H9 (cell line): ENCODE measurements at places on chromosomes 2 and 18.

- DNase-seq: no peak
Observed at GRCh38 chr18:55988537-55988936, 400.5 kb upstream of the TCF4 start.

GRCh38 chr2:176851200-176851888 lies 361.2 kb upstream of the HNRNPA3 start:
- no peak for DNase-seq

DNA sequence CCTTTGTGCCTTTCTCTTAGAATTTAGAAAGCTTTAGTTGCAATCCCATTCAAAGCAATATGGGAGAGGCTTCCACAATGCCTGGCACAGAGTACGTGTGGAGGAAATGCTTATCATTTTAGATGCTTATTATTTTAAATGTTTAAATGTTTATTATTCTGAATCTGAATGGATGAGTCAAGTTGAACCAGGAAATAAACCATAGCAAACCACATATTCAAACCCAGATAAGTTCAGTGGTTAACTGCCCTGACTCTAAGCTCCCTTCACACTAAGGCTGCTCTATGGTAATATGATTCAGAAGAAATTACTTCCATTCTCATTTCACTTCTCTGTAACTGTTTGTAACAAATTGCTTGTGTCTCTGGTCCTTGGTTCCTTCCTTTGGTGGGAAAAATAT lies 5.2 kb upstream of the PPP4R1 start:
- DNase-seq: no peak

DNA sequence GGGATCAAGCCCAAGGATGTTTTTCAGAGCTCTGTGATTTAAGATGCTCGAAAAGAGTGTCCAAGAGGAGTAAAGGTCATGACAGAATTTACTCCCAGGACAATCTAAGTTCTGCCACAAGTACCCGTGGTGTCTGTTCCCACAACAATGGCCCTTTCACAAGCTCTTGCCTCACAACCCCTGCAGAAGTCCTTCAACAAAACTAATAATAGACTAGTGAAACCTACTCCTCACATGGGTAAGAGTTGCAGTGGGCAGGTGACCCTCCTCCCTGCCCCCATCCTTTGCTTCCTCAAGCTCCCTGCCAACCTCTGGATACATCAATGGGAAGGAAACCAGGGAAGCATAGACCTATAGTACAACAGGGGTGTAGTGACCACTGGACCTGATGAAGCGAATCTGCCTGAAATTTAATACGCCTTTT lies 34.9 kb downstream of the PTCD3 start:
- no peak for DNase-seq

DNA sequence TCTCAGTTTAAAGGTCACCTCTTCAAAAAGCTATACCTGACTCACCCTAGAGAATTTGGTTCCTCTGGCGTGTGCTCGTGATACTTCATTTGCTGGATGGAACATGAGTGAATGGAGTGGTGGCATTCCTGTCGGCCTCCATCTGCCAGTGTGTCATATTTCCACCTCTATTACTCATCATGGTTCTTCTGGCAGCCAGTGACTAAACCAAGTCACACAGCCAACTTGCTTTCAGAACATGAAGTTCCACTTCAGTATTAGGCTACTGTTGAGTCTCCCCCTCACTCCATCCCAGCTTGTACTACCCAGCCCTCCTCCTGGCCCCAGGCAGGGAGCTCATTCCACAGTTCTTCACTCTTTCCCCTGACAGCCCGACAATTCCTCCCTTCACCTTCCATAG lies 169.8 kb downstream of the MREG start:
- no peak for DNase-seq

GRCh38 chr2:109304731-109305470 lies 175.9 kb downstream of the SH3RF3 start:
- no peak for DNase-seq

DNA sequence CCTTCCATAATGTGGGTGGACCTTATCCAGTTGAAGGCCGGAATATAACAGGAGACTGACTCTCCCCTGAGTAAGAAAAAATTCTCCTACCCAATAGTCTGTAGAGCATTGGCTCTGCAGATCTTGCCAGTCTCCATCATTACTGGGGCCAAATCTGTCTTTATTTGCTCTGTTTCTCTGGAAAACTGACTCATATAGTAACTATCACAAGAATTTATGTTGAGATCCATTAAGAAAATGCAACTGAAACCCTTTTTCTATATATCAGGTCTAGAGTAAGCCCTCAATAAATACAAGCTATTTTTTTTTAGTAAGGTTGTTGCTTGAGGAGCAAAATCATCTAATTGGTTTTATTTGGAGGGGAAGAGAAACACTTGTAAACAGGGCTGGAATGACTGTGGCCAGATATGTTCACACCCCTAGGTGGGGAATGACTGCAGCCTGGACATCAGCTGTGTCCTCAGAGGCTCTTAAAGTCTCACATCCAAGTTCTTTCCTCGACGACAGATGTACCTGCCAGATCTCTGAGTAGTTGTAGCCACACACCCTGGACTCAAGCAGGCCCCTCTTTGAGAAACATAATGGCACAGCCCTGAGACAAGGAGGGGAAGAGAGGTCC lies 339.7 kb downstream of the TNS1 start:
- no peak for DNase-seq

GRCh38 chr2:221448844-221449390 lies 123.2 kb downstream of the EPHA4 start:
- DNase-seq: no peak

DNA sequence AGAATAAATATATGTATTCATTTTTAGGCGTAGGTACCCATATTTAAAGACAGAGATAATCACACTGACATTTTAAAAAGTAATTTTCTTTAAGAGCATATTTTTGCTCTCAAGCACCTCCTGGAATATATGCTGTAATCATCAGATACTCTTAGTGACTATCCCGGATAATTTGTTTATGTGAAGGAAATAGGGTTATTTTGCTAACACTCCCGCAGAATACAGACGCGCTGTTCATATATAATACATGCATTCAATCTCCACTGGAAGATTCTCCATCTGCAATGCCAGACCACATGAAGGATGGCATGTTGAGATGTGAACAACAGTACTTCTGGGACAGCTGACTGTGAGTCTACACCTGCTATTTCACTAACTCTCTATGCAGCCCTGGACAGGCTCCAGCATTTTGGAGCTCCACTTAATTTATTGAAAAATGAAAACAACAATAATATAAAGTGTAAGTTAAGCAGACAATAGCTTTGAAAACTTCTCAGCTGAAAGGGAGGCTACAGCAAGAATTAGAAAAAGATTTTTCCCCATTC lies 430.6 kb downstream of the TMX3 start:
- no peak for DNase-seq

GRCh38 chr2:18426174-18426573 lies 134.3 kb downstream of the RDH14 start:
- no peak for DNase-seq

GRCh38 chr2:27081984-27082772 lies 3.8 kb downstream of the EMILIN1 start:
- DNase-seq: no peak

DNA sequence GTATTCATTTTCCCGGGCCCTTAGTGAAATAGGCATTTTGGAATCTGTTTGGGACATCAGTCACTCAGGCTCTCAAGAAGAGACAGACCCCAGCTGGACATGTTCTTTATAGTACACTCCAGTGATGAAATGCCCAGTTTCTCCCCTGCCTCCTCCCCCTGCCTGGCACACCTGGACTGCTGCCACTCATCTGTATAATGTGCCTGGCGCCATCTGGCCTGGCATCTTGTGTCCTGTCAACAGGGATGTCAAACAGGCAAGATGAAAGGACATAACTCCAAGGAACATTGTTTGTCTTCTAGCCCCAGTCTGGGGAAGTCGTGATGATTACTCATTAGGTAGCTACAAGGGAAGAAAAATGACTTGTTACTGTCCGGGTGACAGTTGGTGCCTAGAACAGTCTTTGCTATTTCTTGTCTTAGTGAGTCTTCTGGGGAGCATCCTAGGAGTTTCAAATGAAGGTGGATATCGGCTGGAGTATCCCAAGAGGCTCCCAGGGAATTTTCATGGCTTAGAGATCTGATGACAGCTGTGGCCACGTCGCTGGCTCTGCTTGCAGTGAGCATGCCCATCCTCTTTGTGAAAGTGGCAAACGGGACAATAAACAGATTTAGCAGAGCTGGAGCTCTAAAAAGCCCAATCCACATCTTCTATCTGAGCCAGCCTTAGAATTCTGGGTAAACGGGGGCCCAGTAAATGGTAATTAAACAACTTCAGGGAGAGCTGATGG lies 153.6 kb downstream of the ALK start:
- no peak for DNase-seq

- no peak for DNase-seq
Observed at GRCh38 chr2:185127412-185127811, 529.1 kb downstream of the ZNF804A start.

- no peak for DNase-seq
Observed at GRCh38 chr2:71704688-71705087, 251.3 kb downstream of the DYSF start.

GRCh38 chr18:79583426-79583825 lies 96.2 kb upstream of the CTDP1 start:
- no peak for DNase-seq

- no peak for DNase-seq
Observed at GRCh38 chr2:197460649-197461048, 7.3 kb downstream of the COQ10B start.

GRCh38 chr2:143649226-143649740 lies 520.1 kb downstream of the ARHGAP15 start:
- DNase-seq: no peak

DNA sequence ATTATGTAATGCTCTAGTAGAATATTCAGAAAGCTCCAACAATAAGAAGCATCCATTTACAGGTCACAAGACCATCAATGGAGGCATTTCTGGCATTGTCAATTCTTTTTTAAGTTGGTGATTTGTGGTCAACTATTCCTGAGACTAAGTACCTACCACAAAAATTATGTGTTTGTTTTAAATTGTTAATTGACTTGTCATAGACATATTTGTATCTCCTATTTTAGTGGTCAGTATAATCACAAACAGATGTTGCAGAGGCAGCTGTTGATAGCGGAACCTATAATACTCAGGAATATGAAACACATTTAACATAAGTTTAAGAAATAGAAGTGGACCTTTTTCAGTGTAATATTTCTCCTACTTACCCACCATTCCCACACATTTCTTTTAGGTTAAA lies 430.1 kb downstream of the CCDC85A start:
- no peak for DNase-seq

DNA sequence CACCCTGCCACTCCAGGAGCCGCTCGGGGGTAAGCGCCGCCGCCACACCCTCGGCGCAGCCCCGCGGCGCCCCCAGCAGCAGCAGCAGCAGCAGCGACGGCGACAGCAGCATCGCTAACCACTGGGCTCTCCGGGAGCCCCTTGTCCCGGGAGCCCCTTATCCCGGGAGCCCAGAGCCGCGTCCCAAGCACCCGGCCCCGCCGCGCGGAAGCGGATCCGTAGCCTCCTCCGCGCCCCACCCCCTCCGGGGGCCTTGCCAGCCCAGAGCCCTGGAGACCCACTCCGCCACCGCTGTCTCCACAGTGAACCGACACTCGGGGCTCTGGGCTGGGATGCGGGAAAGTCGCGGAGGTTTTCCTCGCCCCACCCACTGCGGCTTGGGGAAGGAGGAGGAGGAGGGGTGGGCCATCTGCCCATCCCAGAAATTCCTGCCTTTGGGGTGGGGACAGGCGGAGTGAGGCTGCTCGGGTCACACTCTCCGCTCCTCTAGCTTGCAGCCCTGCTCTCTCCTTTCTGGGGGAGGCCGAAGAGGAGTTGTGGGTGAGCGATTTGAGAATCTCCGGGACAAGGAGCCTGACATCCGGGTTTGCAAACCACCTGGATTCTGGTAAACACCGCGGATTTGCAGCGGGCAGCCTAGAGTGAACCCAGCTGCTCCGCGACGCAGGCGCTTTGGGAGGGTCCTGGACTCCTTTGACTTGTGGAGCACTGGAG lies at the start of gene PLA2R1:
TSS of gene PLA2R1 (minus strand) at position 324 of the 714 bp plus-strand sequence. CDS start at position 112, 212 bp downstream.
- peak; percentile 77 for DNase-seq

DNA sequence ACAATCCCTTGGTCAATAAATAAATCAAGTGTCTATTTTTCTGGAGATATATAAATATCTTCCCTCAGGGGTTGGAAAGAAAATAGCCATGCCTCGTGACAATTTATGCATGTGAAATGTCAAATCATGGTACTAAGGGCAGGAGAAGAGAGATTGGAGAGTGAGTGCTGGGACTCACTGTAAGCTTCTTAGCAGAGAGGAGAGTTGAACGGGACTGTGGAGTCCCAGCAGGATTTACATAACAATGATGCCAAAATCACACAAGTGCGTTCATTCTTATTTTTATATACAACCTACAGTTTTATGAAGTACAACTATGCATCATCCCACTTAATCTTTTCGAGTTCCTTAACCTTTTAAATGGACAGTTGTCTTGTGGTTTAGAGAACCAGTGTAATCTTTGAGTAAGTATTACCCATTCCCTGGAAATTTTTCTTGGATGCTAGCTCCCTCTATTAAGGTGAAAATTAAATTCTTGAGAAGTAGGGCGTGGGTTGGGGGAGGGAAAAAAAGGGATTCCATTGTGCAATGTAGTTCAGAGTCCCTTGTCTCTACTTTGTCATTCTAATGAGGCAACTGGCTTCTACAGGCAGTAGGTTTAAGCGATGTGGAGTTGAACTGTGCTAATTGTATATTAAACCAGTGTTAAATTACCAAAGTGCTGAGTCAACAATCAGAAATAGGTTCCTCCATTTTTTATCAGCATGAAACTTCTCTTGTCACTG lies 143.6 kb upstream of the EPHA4 start:
- DNase-seq: no peak

- DNase-seq: no peak
Observed at GRCh38 chr2:8378016-8378810, 303.6 kb upstream of the ID2 start.

DNA sequence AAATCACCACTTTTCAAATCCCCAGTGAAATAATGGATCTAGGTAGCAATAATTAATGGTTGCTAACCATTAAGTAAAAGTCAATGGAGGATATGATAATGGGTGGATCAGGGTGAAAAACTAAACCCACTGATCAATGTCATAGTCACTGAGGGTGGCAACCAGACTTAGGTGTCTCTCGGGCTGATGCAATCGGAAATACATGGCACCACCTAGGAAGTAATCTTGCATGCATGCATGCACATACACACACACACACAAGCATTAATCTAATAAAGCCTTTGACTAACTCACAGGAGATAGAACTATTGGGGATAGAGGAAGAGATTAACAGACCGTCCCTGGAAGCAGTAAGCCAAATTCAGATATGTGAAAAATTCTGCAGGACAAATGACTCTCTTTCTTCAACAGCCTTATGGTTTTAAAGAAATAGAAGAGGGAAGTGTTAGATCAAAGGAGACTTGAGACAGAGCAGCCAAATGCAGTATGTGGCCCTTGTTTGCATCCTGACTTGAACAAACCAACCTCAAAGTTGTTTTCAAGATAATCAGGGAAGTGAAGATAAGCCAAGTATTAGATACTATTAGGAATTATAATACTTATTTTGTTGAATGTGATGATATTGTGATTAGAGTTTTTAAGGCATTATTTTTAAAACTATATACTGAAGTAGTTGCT lies 186.0 kb upstream of the RMP24 start:
- DNase-seq: no peak
